ENCODE measurements at places on chromosomes 4 and X.

DNA sequence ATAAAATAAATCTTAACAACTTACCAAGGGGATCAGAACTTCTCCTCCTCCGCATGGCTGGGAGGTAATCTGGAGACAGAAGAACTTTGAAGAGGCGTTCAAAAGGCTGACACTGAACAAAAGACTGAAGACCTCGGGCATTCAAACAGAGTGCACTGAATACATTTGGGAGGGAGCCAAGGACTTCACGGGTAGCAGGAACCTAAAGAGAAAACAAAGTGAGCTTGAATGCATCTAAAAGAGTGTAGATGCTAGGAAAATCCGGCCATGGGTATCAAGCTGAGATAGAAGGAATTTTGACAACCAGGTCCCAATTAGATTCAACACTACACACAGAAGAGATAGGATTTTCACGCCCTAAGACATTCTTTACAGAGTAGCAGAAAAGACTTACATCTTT, 69.6 kb downstream of the HUWE1 start:
- DNase-seq, result no peak

DNA sequence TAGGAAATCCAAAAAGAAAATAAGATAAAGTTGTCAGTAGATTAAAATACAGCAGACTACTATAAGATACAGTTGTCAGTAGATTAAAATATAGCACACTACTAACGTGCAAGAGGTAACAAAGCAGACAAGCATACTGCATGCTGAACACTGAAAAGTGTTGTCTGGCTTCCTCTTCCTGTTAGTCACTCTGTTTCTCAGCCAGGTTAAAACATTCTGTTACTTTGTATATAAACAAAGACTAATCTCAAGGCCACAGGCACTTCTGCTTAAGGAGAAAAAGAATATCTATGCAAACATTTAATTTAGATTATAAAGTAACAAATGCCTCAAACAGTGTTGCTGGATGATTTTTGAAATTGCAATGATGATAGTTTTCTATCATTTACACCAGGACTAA, 41.0 kb upstream of the SCD5 start:
- no peak for DNase-seq

DNA sequence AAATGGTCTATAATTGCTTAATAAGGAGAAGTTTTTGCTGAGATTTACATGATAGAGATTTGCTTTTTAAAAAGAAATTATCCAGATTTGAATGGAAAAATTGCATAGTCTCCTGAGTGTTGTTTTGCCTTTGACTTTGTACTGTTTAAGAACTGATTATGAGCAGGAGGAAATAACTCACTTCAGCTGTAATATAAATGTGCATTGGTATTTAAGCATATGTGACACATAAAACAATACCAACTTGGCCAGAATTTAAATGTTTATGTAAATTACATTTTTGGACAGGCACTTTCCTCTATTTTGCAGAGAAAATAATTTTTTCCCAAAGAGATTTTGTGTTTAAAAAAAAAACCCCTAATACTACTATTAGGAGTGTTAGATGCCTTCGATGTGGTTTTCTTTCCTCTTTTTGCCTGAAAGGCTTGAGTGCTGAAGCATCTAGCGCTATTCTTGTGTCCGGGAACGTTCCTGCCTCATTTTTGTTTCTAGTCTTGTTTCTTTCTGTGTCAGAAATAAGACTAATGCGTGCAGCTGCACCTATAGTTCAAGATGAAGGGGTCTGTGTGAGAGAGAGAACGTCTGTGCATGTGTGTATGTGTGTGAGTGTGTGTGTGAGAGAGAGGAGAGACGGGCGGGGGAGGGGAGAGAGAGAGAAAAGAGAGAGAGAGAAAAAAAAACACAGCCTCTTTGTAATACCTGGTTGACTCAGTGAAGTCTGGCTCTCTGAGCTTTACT, 60.8 kb downstream of the TBL1X start:
- no peak for DNase-seq

DNA sequence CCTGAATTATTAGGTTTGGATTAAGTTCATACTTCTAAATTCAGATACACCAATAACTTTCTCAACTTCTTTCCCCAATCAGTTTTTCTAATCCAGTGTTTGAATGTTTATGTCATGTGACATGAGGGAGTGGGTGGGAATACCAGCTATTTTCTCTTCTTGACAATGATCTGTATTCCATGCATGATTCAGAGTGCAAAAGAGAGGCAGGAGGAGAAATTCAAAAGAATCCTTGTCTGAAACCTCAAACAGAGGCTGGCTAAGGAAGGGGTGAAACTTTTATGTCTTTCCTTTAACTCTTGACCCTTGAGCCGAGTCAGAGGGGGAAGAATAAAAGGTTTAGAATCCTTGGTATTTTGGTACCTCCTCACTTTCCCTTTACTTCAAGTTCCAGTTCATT, 544.7 kb downstream of the SPRY1 start:
- DNase-seq, result no peak

GRCh38 chr4:16864199-16864598, 34.2 kb downstream of the LDB2 start:
- no peak for DNase-seq

GRCh38 chr4:175263537-175263936, 345.4 kb downstream of the ADAM29 start:
- DNase-seq, result no peak

DNA sequence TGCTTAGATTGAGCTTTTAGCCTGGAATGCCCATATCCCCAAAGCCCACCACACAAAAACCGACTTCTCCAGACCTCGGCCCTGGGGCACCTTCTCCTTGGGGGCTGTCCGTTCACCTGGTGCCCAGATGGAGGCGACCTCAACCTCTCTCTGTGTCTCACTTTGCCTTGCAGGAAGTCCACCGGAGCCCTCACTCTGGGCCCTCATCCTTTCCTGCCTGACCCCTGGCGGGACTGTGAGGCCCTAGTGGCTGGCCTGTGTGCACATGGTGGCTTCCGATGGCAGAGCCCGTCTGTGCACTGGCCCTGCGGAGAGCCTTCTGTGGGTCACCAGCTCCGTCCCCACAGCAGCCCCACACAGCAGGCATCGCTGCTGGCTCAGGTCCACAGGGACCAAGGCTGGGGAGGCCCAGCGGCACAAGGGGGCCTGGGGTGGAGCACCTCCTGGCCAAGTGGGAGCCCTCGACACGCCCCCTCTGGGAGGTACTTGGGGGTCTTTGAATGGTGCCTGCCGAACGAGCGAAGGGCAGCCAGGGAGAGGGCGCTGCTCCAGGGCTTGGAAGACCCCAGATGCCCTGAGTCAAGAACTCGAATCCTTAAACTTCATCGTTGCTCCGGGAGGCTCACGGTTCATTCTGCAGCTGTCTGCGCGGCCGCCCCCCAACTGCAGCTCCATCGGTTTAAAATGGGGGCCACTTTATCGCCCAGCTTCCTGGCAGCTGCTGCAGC, 97.2 kb upstream of the ADRA2C start:
- DNase-seq, result no peak

DNA sequence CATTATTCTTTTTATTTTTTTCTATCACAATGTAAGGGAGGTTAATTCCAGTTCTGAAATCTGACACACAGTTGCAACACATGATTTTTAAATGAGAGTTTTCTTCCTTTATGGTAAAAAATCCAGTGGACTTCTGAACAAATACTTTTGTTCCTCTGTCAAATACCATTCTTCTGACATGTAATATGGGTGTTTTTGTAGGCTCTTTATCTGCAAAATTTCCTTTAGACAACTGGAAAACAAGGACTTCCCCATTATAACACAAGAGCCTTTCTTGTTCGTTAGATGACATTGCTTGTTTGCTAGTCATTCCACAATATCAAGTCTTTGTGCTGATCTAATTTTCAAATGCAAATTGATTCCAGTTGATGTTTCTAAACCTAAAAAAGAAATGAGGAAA, 7.7 kb downstream of the FANCB start:
- no peak for DNase-seq

DNA sequence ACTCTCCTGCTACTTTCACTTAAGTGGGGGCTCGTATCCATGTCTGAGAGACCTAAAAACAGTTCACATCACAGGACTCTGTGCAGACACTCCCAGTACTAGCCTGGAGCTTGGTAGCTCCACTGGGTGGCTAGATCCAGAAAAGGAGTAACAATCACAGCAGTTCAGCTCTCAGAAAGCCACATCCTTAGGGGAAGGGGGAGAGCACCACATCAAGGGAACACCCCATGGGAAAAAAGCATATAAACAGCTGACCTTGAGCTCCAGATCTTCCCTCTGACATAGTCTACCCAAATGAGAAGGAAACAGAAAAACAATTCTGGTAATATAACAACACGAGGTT, 175.8 kb downstream of the FAM13A start:
- DNase-seq, result no peak

DNA sequence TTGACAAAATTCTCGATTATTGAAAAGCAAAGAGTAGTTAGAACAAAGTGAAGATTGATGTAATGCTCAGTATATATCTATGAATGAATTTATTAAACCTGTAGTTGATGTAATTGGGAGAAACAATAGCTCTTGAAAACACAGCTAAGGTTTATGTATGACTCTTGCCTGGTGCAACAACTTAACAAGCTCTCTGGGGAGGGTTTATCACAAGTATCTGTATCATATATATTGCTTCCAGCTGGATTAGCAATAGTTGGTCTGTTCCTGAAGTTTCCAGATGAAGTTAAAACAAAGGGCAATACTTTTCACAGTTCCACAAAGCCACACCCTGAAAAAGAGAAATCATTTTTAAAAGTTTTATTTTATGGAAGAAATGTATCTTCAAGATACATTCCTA, 91.4 kb downstream of the ARSJ start:
- DNase-seq, result no peak

DNA sequence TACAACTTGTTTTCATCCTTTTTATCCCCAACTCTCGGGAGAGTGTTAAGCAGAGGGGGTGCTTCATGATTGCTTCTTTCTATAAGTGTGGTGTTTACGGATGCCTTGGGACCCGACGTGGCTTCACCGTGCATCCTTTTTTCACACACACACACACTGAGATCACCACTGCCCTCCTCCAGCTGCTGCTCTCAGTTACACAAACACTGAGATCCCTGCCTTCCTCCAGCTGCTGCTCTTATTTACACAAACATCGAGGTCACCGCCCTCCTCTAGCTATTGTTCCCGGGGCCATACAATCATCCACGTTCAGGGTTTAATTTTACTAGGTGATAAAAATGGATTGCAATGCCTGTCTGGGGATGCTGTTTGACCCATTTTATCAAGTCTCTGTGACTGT, 155.4 kb upstream of the FAM9B start:
- no peak for DNase-seq
